Spleen (tissue), 13 donors: ENCODE measurements at places on chromosomes 4 and X. TPM values are rescaled to one million over a fixed set of nuclear protein-coding genes. Genes with fewer than 3 reads are reported as not detected.

GRCh38 chr4:121064482-121064881 is 7.9 kb downstream of the NDNF start:
- H3K36me3 ChIP-seq: no peaks in the 10 kb centered on the region
- no peaks in the 10 kb centered on the region for H3K27me3 ChIP-seq

The BEX5 gene
- total RNA-seq: 2.6 TPM

- H3K27me3 ChIP-seq: no peaks in the 10 kb centered on the region
- DNase-seq: no peak
- no peak overlapping the region for H3K27ac ChIP-seq
- H3K4me3 ChIP-seq: no peak overlapping the region
- H3K36me3 ChIP-seq: no peaks in the 10 kb centered on the region
Observed at GRCh38 chr4:16196482-16197393, 29.5 kb downstream of the TAPT1 start.

GRCh38 chr4:183195534-183195933 is 96.5 kb downstream of the WWC2 start:
- H3K4me3 ChIP-seq: no peak overlapping the region
- H3K36me3 ChIP-seq: no peaks in the 10 kb centered on the region
- no peaks in the 10 kb centered on the region for H3K4me1 ChIP-seq
- no peak overlapping the region for H3K27ac ChIP-seq

- no peak overlapping the region for H3K27ac ChIP-seq
- no peaks in the 10 kb centered on the region for H3K4me1 ChIP-seq
- no peak overlapping the region for H3K4me3 ChIP-seq
- H3K27me3 ChIP-seq: no peaks in the 10 kb centered on the region
Observed at GRCh38 chrX:22520128-22520828, 247.6 kb downstream of the CBLL2 start.

The DGKK gene
- total RNA-seq: not detected

DNA sequence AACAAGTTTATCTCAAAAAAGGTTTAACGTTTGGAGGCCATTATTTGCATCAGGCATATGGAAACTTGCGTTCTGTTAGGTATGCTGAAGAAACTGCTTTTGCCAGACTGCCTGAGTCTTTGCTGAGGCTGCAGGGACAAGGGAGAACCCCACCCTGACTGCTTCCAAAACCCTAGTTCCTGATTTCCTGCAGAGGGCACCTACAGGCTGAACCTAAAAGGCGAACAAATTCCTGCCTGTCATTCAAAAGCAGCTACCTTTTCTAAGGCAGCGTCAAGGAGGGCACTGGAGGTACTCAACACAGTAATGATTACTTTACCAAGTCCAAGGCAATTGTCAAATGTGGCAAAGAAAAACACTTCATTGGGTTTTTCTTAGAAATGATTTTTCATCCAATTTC is 578 bp upstream of the CORIN start:
- peaks cover 9% of the 10 kb centered on the region for H3K36me3 ChIP-seq
- H3K4me1 ChIP-seq: peaks cover 44% of the 10 kb centered on the region
- H3K27me3 ChIP-seq: no peaks in the 10 kb centered on the region
- no peak for DNase-seq
- H3K4me3 ChIP-seq: no peak overlapping the region
- no peak overlapping the region for H3K27ac ChIP-seq

The TRAPPC2 gene
- 27.5 TPM for total RNA-seq

DNA sequence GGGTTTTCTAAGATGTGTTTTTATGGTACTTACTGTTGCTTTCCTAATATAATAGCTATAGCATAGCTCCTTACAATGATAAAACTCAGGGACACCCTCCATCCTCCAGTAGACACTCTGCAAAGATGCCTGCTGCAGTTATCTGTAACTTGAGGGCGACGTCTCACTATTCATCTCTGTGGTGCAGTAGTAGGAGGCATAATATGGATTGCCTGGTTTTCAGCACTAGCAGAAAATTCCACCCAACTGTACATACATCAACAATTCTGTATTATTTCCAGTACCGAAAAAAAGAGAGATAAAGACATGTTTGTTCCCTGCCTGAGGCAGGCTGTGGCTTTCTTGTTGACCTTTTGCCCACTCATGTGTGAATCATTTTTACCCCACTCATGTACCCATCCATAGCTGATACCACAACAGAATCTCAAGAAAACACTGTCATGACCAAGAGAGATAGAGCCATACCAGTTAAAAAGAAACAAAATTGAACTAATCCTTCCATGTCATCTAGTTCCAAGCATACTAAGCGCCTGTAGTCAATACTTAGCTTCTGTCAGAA is 220.1 kb downstream of the RAB28 start:
- H3K27me3 ChIP-seq: no peaks in the 10 kb centered on the region
- H3K4me3 ChIP-seq: no peak overlapping the region
- no peaks in the 10 kb centered on the region for H3K36me3 ChIP-seq
- no peaks in the 10 kb centered on the region for H3K4me1 ChIP-seq

GRCh38 chrX:117538178-117539089 is 578.2 kb downstream of the KLHL13 start:
- H3K4me1 ChIP-seq: no peaks in the 10 kb centered on the region
- H3K4me3 ChIP-seq: no peak overlapping the region
- H3K27me3 ChIP-seq: no peaks in the 10 kb centered on the region
- H3K27ac ChIP-seq: no peak overlapping the region

DNA sequence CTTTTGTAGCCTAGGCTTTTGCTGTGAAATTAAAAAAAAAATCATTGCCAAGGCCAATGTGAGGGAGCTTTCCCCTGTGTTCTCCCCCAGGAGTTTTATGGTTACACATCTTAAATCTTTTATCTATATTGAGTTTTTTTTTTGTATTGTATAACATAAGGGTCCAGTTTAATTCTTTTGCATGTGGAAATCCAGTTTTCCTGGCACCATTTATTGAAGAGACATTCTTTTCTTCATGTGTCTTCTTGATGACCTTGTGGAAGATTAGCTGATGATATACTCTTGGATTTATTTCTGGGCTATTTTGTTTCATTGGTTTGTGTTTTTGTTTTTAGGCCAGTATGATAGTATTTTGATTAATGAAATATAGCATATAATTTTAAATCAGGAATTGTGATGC is 225.0 kb downstream of the ADAM29 start:
- no peaks in the 10 kb centered on the region for H3K27me3 ChIP-seq
- H3K4me1 ChIP-seq: no peaks in the 10 kb centered on the region
- DNase-seq: no peak
- no peak overlapping the region for H3K4me3 ChIP-seq
- no peak overlapping the region for H3K27ac ChIP-seq

- no peak overlapping the region for H3K4me3 ChIP-seq
- H3K4me1 ChIP-seq: no peaks in the 10 kb centered on the region
- no peak overlapping the region for H3K27ac ChIP-seq
- DNase-seq: no peak
- no peaks in the 10 kb centered on the region for H3K27me3 ChIP-seq
Observed at GRCh38 chr4:25180524-25181131, 20.4 kb upstream of the SEPSECS start.
